ENCODE measurements at places on chromosomes 7 and 10.

GRCh38 chr7:73706126-73707044 is 13.1 kb downstream of the STX1A start:
- no peak for DNase-seq

- no peak for DNase-seq
Observed at GRCh38 chr7:153457746-153458145, 594.5 kb upstream of the DPP6 start.

DNA sequence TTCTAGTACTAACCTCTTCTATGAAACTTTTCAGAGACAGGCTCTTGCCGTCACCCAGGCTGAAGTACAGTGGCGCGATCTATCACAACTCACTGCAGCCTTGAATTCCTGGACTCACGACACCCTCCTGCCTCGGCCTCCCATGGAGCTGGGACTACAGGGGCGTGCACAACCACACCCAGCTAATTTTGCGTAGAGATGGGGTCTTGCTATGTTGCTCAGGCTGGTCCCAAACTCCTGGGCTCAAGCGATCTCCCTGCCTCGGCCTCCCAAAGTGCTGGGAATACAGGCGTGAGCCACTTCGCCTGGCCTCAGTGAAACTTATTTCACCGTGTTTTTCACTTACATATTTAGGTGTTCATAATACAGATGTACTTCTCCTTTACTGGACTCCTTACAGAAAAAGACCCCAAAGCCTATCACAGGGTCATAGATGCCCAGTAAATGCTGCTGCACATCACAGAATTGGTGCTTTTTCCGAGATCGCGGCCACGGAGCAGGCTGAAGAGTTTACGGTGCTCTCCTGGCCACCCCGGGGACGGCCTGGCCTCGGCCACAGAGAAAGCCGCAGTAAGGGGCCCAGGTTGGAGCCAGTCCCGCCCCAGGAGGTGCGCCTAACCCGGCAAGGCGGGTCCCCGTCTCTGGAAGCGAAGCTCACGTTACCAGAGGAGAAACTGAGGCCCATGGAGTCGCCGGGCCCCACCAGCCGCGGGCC is 595 bp downstream of the TBL2 start:
- DNase-seq: no peak

GRCh38 chr7:23685731-23686130 is 5.7 kb downstream of the FAM221A start:
- DNase-seq: no peak

- DNase-seq: no peak
Observed at GRCh38 chr10:420154-421121, 269.0 kb downstream of the DIP2C start.

Data from SW480 (cell line).